ENCODE measurements at places on chromosomes 12 and 14. TPM values are rescaled to one million over a fixed set of nuclear protein-coding genes. Genes with fewer than 3 reads are reported as not detected.

The PDZRN4 gene
- total RNA-seq: not detected

The DGKA gene
- 1,080 TPM for total RNA-seq

The CLEC1B gene
- total RNA-seq: 21.1 TPM

The TEX22 gene
- 1.7 TPM for total RNA-seq

The TMPRSS12 gene
- total RNA-seq: not detected

The HEATR5A gene
- 8.3 TPM for total RNA-seq

The HOXC11 gene
- not detected for total RNA-seq

The KRT79 gene
- total RNA-seq: not detected

The SLC2A14 gene
- 6.4 TPM for total RNA-seq

The CPNE6 gene
- not detected for total RNA-seq

The NYNRIN gene
- not detected for total RNA-seq

The ZNF140 gene
- 15.8 TPM for total RNA-seq

The BATF gene
- 20.3 TPM for total RNA-seq

The SLC22A17 gene
- total RNA-seq: 3.7 TPM

The TEX52 gene
- not detected for total RNA-seq

The TM7SF3 gene
- total RNA-seq: 24.3 TPM

The RPL10L gene
- total RNA-seq: not detected

The C12orf60 gene
- 0.27 TPM for total RNA-seq

The EIF2S3B gene
- total RNA-seq: 0.45 TPM

The VAMP1 gene
- 38.5 TPM for total RNA-seq

The TSPAN11 gene
- not detected for total RNA-seq

The COL2A1 gene
- not detected for total RNA-seq

The SIX4 gene
- not detected for total RNA-seq

The LRP1-AS gene
- not detected for total RNA-seq

The P2RX7 gene
- total RNA-seq: 6.3 TPM

The PTMS gene
- 7.0 TPM for total RNA-seq

The OR6C2 gene
- total RNA-seq: not detected

The AMN gene
- total RNA-seq: 2.3 TPM

The FSCB gene
- not detected for total RNA-seq

The FGD6 gene
- total RNA-seq: 1.3 TPM

Measured in T-helper 17 cell (primary cell).